Cardiac atrium fibroblast (primary cell): ENCODE measurements at places on chromosomes 2 and 18. TPM values are rescaled to one million over a fixed set of nuclear protein-coding genes. Genes with fewer than 3 reads are reported as not detected.

VSNL1 gene
- 0.16 TPM in 1 of 2 replicates, not detected in the other for total RNA-seq

SCN1A gene
- total RNA-seq = not detected in 2 replicates

ATP9B gene
- total RNA-seq = 14.6 and 15.3 TPM in 2 replicates

GLI2 gene
- 4.7 and 6.6 TPM in 2 replicates for total RNA-seq

KATNAL2 gene
- 0.32 and 1.1 TPM in 2 replicates for total RNA-seq

RHOB gene
- total RNA-seq = 188 and 500 TPM in 2 replicates

DLX2 gene
- total RNA-seq = under 0.01 and 0.16 TPM in 2 replicates

RAB6D gene
- not detected in 2 replicates for total RNA-seq

UGT1A1 gene
- not detected in 2 replicates for total RNA-seq
